GM13976 (cell line): ENCODE measurements at places on chromosomes 6 and 20.

GRCh38 chr20:43789593-43789992 lies 62.8 kb upstream of the GTSF1L start:
- no peak for DNase-seq

- DNase-seq, result no peak
Measured at GRCh38 chr20:25248786-25249172, 894 bp downstream of the PYGB start.

DNA sequence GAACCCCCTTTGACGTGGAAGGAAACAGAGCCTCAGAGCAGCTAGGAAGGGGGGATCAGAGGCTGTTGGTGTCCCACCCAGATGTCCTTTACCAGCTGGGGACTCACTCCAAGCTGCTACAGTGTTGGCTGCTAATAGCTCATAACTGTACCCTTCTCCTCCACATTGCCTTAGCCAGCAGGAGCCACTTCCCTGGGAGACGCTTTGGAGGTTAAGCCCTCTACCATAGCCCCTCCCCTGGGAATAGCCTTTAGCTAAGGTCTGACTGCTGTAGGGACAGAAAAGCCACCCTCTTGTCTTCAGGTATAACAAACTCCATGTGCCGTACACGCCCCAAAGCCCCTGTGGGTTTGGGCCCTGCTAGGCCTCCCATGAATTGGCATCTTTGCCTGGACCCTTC lies 238.6 kb downstream of the LRFN2 start:
- no peak for DNase-seq

DNA sequence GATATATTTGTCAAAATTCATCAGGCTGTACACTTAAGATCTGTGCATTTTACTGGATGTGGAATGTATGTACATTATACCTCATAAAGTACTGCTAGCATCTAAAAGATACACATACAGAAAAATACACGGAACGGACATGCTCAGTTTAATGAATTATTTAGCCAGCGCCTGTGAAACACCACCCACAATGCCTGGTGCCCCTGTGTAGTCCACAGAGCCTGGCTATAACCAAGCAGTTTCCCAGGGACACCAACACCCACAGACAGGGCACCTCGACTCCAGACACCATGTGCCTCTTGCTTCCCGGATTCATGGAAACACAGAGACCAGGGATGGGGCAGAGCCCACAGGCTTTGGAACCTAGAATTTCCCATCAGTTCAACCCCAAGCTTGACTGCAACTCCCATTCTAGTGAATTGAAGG lies 17.4 kb upstream of the ARMC12 start:
- peak; percentile 58 for DNase-seq

DNA sequence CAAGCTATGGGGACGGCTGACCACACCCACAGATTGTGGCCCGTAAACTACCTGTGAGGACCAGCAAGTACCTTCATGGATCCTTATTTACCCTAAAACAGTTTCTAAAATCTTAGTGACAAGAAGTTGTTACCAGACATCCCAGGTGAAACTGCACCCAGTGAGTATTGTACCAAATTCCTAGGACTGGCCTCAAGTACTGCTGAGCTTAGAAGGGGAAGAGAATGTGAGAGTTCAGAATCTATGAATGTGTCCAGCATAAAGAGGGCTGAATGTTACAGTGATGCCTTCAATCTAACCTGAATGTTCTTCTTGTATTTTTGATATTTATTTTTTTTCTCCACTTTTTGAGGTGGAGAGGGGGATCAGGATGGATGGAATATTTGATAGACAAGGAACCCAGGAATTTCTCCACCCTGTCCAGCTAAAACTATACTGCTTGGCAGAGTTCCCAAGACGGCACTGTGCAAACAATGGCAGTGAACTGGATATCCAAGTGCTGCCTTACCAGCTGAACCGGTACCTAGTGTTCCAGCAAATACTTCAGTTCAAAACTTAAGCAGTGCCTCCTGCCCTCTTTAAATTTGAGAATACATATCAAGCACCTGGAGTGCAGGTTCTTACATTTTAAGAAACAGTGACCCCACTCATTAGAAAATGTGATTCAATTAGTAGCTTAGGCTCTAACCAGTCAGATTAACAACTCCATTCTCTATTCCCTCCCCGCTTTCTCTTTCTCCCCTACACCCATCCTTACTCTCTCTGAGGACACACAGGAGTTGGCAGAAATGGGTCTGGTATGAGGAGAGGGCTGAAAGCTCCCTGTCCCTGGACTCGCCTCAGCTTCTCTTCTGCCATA lies 427.3 kb upstream of the FLRT3 start:
- no peak for DNase-seq

DNA sequence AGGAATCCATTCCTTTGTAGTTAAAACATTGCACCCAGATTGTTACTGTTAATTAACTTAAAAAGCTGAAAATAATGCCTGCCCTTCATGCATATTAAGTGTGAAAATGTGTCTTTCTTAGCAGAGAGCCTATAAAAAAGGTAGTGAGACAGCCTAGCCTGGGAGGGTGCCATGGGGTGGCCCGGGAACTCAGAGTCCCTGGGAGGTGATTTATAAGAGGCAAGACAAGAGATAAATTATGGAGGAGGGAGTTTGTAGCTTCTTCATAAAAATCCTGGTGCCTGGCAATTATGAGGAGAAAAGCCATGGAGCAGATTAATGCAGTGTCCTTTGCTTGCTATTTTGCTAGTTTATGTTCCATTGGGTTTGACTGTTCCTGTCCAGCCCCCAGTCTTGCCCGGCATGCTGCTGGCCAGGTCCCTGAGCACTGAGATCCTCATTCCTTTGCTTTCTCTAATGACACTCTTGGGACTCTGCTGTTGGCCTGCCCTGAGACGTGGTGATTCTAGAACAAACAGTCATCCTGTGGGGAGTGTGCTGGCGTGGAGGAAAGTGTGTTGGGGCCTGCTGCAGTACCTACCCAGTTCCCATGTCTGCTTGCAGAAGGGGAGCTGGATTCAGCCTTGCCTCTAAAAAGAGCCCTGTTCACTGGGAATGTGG lies 4.2 kb downstream of the MLN start:
- DNase-seq, result no peak

- no peak for DNase-seq
Measured at GRCh38 chr6:144673807-144674206, 388.7 kb downstream of the UTRN start.

DNA sequence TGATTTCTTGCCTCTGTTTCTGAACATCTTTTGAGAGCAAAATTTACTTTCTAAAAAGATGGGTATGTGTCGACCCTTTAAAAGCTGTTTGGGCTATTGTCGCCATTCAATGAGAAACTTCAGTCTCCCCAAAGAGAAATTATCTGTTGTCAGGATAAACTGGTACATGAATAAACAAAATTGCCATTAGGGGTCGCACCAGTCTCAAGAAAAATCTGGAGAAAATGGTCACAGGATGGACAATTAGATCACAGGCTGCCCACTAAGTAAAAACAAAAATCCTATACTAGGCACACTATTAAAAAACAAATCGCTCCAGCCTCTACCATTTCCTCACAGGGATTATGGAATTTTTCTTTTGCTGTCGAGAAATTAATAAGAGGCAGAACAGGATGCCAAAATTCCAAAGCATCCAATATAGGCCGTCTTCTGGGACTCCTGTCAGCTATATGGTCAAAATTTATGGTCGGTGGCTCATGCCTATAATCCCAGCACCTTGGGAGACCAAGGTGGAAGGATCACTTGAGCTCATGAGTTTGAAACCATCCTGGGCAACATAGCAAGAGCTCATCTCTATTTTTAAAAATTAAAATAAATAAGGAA lies 5.5 kb upstream of the HLA-E start:
- DNase-seq, result peak; percentile 64

GRCh38 chr6:52301326-52301725 lies 16.8 kb upstream of the MCM3 start:
- no peak for DNase-seq

- peak; percentile 29 for DNase-seq
Measured at GRCh38 chr6:52162940-52163908, 23.0 kb upstream of the IL17A start.

- no peak for DNase-seq
Measured at GRCh38 chr20:10047427-10047826, 12.6 kb downstream of the ANKEF1 start.

DNA sequence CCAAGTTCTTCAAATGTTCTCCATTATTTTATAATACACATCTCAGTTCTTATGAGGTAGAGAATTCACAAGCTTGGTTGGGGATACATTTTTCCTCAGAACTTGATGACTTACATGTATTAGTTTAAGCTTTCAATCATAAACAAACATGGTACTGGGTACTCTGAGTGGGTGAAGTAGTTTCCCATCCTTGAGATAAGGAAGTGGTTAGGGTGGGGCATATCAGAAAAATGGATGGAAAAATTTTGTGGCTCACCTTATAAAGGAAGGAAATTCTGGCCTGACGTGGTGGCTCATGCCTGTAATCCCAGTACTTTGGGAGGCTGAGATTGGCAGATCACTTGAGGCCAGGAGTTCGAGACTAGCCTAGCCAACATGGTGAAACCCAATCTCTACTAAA lies 52.0 kb downstream of the CD164 start:
- DNase-seq, result no peak

GRCh38 chr6:81636930-81637568 lies 115.4 kb downstream of the TENT5A start:
- DNase-seq, result no peak

DNA sequence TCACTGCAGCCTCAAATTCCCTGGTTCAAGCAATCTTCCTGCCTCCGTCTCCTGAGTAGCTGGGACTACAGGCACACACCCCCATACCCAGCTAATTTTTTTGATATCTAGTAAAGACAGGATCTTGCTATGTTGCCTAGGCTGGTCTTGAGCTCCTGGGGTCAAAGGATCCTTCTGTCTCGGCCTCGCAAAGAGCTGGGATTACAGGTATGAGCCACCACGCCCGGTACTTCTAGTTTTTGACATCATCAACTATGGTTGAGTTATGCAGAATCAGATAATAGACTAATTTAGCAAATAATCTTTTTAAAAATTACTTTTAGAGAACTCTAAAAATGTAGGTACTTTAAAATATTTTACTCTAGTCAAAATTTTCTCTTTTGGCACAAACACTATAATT lies 166.2 kb downstream of the SOX4 start:
- DNase-seq, result no peak

- peak; percentile 50 for DNase-seq
Measured at GRCh38 chr6:13710552-13711323, 897 bp downstream of the RANBP9 start.

- DNase-seq, result no peak
Measured at GRCh38 chr20:23150304-23151007, 64.3 kb upstream of the CD93 start.

DNA sequence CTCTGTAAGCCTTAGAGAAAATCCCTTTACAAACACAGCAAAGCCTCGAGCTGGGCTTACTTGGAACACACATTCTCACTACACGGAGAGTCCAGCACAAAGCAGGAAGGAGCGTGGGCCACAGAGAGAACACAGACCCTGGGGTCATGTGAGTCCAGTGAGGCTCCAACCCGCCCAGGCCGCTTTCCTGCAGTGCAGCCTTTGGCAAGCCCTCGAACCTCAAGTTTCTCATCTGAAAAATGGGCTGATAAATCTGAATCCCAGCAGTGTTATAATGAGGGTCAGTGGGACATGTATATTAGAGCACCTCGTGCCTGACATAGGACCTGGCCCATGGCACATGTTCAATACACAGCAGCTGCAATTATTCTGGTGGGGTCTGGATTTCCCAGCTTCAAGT lies 305.5 kb upstream of the SULF2 start:
- no peak for DNase-seq

- DNase-seq, result no peak
Measured at GRCh38 chr6:36677059-36677749, 1.3 kb upstream of the CDKN1A start.

DNA sequence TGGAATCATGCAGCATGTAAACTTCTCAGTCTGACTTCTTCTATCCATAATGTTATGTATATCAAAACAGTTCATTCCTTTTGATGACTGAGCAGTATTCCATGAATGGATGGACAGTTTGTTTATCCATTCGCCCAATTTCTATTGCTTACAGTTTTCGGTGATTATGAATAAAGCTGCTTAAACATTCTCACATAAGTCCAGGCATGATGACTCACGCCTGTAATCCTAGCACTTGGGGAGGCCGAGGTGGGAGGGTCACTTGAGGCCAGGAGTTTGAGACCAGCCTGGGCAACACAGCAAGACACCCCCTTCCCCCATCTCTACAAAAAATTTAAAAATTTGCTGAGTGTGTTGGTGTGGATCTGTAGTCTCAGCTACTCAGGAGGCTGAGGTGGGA lies 22.9 kb upstream of the HMGA1 start:
- DNase-seq, result no peak

- peak; percentile 65 for DNase-seq
Measured at GRCh38 chr6:157464653-157465535, 83.9 kb downstream of the ZDHHC14 start.

DNA sequence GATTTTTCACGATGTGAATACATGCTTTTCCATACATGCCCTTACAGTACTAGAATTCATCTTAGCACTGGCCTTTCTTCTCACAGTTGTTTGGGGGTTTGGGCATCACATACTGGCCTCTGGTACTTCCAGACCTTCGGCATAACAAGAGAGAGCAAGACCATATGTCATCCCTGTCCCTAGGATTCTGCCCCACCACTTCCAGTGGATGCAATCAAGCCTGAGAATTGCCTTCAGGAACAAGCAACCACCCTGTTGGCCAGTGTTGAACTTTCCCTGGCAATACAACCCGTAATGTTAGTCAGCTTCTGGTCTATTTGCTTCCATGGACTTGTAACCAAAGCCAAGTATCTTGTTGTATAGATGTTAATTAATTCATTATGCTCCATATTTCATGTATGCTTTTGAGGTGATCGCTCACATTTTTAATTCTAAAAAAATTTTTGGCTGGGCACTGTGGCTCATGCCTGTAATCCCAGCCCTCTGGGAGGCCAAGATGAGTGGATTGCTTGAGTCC lies 15.4 kb upstream of the SLPI start:
- DNase-seq, result no peak

DNA sequence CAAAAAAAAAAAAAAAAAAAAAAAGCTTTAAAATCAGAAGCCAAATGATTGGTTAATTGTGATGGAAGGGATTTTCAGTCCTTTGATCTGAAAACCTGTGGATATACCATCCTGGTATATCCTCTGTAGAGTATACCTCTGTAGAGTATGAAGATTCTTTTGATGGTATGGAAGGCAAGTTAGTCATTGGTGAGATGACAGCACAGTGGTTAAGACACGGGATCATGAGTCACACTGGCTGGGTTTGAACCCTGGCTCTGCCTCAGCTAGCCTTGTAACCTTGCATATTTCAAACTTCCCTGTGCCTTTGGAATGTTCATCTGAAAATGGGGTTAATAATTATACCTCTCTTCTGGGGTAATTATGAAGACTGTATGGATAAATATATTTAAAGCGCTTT lies 179.3 kb downstream of the CARMIL1 start:
- no peak for DNase-seq

GRCh38 chr6:13488896-13489237 lies 1.5 kb upstream of the GFOD1 start:
- DNase-seq, result no peak

DNA sequence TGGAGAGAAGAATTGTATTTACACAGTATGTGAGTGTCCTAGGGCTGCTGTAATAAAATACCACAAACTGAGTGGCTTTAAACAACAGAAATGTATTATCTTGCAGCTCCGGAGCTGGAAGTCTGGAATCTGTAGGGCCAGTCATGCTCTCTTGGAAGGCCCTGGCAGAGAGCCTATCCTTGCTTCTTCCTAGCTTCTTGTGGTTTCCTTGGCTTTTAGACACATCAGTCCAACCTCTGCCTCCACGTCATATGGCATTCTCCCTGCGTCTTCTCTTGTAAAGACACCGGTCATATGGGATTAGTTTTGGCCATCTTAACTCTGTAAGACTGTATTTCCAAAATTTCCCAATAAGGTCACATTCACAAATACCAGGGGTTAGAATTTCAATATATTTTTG lies 10.8 kb downstream of the FNDC1 start:
- no peak for DNase-seq
